Endodermal cell (in vitro differentiated cells): ENCODE measurements at places on chromosomes 12 and 14. TPM values are rescaled to one million over a fixed set of nuclear protein-coding genes. Genes with fewer than 3 reads are reported as not detected.

Gene ABHD12B
- 55.0 and 66.4 TPM in 2 replicates for total RNA-seq

Gene SYNJ2BP
- 31.0 and 32.8 TPM in 2 replicates for total RNA-seq

Gene ACOT4
- 1.8 and 2.0 TPM in 2 replicates for total RNA-seq

Gene MGP
- total RNA-seq = not detected in 2 replicates

Gene RFX4
- 0.09 TPM in 1 of 3 replicates, not detected in the others for total RNA-seq

Gene BMP4
- 16.1 to 20.1 TPM (median 19.9 TPM) in 3 replicates for total RNA-seq

Gene KRT85
- not detected in 3 replicates for total RNA-seq

Gene ACOT6
- 0.27 TPM in 1 of 3 replicates, not detected in the others for total RNA-seq

Gene CLEC4C
- total RNA-seq = not detected in 2 replicates

Gene TSPAN19
- not detected in 2 replicates for total RNA-seq

Gene PLEKHG7
- not detected in 2 replicates for total RNA-seq

Gene OR4N5
- not detected in 2 replicates for total RNA-seq

Gene SYCP3
- total RNA-seq = 0.09 TPM in 1 of 2 replicates, not detected in the other

Gene RFLNA
- 1.2 to 3.2 TPM (median 2.0 TPM) in 3 replicates for total RNA-seq

Gene MYO1H
- not detected in 3 replicates for total RNA-seq

Gene RIPK3
- not detected in 3 replicates for total RNA-seq
